ENCODE measurements at places on chromosomes 1 and 21.

DNA sequence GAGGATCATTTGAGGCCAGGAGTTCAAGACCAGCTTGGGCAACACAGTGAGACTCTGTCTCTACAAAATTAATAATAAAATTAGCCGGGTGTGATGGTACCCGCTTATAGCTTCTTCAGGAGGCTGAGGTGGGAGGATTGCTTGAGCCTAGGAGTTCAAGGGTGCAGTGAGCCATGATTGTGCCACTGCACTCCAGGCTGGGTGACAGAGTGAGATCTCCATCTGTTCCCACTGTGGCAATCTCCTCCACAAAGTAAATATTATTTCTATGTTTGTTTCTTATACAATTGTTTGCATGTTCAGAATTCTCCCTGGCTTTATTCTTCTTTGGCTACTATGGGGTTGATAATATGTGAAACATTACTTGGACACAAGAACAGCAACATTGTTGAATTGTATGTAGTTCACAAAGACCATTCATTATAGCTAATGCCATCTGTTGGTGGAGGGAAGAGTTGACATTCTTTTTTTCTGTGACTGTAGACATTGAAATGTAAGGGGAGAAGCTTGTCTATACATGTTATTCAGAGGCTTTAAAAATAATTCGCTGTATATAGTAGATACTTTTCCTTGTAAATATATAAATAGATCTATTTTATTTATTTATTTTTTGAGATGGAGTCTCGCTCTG lies 47.8 kb upstream of the SRSF10 start:
- DNase-seq: no peak

DNA sequence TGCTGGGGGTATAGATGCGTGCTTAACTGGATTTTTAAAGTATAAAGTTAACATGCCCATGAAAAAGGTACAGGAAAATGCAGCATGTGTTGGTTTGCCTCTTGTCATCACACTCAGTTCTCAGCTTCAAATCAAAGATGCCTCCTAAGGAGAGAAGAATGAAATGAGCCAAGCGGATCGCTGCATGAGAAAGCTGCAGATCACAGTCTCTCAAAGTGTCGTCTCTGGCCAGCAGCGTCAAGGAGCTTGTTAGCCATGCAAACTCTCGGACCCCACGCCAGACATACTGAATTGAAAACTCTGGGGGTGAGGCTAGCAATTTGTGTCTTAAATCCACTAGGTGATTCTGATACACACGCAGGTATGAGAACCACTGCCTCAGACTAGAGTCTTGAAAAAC lies 297.2 kb downstream of the AJAP1 start:
- DNase-seq: no peak

- no peak for DNase-seq
Measured at GRCh38 chr1:201535046-201535918, 3.6 kb upstream of the NAV1 start.

DNA sequence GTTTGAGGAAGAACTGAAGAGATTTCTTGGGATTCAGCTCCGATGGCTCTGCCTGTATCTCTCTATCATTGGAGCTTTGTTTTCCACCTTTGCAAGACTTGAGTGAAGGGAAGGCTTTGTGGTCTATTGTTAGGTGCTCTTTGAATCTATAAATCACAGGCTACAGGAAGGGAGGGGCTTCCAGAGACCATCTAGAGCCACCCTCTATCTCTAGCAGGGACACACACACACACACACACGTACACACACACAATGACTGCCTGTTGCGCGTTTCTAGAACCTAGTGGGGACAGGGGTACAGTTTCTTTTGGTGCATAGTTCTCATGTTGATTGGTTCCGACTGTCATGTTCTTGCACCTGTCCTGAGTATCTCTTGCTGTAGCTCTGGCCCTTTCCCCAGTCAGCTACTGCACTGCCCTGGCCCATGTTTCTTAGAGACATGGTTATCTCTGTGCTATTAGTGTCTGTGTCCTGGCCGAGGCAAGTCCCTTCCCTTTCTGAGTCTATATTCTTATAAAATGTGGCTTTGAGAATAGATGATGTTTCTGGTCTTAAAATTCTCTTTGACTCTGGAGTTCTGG lies 60.7 kb downstream of the MAN1C1 start:
- no peak for DNase-seq

- DNase-seq: no peak
Measured at GRCh38 chr1:156143765-156144489, 9.5 kb upstream of the SEMA4A start.

DNA sequence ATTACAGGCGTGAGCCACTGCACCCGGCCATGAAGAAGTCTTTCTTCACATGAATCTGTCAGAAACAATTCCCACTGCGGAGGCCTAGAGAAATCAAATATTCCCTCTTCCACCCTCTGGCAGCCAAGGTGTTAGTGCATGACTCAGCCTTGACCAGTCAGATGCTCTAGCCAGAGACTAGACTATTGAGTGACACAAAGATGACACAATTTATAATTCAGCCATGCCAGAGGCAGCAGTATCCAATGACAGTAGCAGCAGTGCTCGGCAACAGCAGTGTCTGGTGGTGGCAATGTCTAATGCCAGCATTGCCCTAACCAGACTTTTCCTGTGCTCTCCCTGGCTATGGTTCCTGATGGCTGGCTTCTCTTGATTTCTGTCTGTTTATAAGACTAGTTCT lies 8.7 kb downstream of the CTXND2 start:
- DNase-seq: no peak

DNA sequence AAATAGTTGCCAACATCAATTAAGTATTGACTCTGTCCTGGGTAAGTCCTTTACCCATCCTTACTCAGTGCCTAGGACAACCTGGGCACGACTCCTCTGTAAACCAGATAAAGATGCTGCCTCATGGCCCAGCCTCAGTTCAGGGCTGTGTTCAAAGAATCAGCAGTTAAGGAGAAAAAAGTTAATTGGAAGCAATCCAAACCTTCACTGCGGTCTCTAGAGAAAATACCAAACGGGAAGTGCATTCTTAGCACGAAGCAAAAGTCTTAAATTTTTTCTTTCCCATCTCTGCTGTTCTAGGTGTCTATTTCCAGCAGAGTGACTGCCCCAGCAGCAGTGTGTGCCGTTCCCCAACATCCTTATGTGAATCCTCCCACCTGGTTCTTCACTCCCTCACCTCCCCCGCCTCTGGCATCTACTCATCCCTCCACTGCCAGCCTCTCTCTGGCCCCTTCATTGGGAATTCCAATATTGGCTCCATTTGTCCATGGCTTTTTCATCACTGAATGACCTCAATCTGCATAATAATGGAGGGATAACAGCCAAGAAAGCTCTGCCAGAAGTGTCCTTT lies 23.2 kb downstream of the KANK4 start:
- DNase-seq: peak; percentile 18

- no peak for DNase-seq
Measured at GRCh38 chr1:27544834-27545233, 54.9 kb upstream of the WASF2 start.

GRCh38 chr1:151721788-151722510 lies 627 bp downstream of the RIIAD1 start:
- no peak for DNase-seq

- no peak for DNase-seq
Measured at GRCh38 chr1:168498159-168498631, 45.6 kb downstream of the XCL2 start.

DNA sequence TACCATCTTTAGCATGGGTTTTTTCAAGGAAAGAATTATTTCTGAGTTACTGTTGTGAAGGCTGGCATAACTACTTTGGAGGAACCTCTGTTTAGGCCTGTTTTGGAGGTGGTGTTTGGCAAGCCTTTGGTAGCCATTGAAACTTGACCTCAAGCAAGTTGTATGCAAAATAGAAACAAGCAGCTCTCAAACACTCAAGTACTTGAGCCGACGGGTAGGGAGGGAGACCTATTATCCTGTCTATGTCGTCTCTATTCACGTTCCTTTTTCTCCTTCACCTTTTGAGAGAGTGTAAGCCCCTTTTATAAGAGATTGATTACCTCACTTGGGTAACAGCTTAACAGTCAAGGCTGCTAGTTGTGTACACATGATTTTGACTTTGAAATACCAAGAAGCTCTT lies 878.3 kb upstream of the CXADR start:
- DNase-seq: no peak
